NCI-H2171 (cell line): ENCODE measurements at places on chromosomes 2 and 18.

DNA sequence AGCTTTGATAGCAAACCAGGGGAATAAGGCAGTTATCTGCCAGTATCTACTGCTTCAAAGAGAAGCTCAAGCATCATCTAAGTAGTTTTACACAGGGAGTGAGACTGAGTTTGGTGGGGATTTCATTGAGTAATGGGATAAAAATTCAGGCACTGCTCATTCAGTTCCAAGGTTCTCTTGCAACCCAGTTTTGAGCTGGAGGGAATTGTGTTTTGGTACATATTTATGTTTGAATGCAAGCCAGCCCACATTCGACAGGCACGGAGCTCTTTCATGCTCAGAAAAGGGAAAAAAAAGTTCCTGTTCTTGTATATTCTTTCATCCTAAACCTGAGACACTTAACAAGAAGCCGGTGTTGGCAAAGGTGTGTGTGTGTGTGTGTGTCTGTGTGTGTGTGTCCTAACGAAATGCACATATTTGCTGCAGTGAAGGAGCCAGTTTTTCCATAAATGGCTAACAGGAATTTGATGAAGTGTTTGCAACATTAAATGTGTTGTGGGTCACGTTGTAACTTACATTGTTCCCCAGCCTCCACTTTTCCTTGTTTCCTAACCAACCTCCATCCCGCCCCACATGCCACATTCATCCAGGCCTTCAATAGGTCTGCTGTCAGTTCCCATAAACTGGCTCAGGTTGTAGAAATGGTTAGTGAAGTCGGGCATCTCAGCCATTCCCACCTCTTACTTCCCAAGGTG is 311.1 kb downstream of the TXNL1 start:
- DNase-seq = no peak

DNA sequence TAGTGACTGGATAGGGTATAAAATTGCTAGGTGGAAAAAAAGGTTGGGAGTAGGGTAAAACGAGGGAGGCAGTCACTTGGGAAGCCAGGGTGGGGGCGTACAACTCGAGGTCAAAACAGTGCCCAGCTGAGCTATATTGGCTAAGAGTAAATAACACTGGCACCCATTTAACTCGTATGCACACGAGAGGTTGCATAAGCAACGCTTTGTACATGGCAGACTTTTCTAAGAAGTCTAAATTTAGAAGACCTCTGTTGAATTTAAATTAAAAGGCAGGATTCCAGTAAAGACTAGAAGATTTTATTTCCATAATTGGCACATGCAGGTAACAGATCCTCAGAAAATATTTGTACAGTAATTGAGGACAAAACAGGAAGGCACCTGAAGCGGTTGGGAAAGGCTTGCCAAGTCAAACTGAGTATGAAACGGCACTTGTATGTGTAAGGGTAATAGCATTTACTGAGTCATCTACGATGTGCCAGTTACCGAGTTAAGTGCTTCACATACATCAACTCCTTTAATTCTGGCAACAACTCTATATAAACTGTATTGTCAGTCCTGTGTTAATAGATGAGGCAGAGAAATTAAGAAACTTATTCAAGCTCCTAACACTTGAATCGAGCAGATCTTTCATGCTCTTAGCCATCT is 1.4 kb upstream of the MALT1 start:
- no peak for DNase-seq

GRCh38 chr2:156903335-156903734 is 354.2 kb upstream of the GALNT5 start:
- DNase-seq = no peak

- DNase-seq = no peak
Measured at GRCh38 chr2:189276277-189276676, 96.7 kb upstream of the COL5A2 start.

GRCh38 chr2:223762853-223763252 is 74.5 kb downstream of the AP1S3 start:
- no peak for DNase-seq

GRCh38 chr2:119922699-119923098 is 90.2 kb upstream of the EPB41L5 start:
- DNase-seq = no peak

DNA sequence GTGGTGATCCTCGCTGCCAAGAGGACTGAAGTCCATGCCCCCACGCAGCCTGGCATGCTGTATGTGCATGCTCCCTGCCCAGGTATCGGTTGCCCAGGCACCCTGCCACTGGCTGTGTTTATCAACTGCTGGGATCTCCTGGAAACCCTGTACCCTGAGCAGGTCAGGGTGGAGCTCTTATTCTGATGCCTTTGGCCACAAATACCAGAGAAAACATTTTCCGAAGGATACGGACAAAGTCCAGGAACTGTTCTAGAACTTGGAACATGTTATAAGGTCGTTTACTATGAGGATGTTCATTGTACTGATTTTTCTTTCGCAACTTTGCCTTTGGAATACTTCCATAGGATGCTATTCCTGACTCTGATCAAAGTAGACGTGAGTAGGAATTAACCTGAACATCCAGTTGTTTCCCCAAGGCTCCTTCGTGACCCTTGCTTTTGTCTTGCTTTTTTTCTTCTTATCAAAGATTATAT is 55.2 kb downstream of the TMEM17 start:
- no peak for DNase-seq

DNA sequence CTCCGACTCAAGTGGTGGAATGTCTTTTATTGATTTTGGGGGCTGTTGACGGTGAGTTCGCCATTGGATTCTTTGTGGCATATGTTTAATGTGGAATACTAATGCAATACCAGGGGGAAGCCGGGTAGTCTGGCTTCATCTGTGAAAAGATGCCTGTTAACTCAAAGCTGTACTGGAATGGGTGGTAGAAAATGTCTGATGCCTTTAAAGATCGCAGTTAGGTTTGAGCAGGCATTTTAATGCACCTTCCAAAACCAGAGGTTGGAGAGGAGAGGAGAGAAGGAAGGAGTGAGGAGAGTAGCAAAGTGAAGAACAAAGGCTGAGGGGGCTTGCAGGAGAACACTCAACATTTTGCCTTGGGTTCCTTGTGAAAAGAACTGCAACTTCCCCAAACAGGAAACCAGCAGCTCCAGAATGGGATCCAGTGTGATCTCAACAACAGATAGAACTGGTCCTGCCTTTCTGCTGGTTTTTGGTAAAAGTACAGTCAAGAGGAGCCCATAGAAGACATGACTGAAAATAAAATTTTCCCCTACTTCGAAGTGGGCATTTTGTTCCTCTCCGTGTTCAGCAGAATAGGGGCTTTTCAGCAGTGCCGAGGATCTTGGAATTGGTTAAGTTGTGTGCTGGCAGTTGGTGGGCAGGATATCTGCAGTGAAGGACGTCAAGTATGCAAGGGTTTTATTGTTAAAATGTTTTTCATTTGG is 1.5 kb downstream of the ZNF532 start:
- DNase-seq = no peak

GRCh38 chr2:96167407-96168013 is 22.3 kb upstream of the DUSP2 start:
- no peak for DNase-seq

DNA sequence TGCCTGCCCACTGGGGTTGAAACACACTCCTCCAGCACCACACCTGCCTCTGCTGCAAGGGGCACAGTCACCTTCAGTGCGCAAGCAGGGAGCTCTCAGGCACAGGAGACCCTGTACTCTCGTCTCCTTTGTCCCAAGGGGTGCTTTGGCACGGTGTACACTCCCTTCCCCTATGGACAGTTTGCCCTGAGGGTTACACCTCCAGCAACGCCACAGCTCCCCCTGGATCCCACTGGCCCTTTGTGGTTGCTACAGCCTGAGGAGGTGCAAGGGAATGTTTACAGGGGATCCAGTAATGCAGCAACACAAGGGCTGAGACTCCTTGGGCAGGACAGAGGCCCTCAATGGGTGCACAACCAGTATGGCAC is 45.2 kb upstream of the FAM117B start:
- DNase-seq = no peak

DNA sequence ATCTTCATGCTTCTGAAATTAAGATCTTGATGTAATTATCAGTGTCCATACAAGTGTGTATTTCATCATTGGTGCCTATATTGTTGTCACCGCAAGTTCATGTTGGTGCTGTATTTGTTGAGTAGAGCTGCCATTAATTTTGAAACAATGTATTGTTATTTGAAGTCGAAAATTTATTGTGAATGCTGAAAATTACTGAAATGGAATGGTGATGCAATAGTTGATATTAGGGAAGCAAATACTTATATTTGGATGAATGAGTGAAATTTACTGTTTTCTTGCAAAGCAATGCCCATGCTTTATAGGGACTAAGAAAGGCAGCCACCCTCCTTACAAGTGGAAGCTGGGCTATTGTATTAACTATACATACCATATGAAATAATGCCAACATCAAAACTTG is 41.6 kb downstream of the SERPINB8 start:
- DNase-seq = no peak

DNA sequence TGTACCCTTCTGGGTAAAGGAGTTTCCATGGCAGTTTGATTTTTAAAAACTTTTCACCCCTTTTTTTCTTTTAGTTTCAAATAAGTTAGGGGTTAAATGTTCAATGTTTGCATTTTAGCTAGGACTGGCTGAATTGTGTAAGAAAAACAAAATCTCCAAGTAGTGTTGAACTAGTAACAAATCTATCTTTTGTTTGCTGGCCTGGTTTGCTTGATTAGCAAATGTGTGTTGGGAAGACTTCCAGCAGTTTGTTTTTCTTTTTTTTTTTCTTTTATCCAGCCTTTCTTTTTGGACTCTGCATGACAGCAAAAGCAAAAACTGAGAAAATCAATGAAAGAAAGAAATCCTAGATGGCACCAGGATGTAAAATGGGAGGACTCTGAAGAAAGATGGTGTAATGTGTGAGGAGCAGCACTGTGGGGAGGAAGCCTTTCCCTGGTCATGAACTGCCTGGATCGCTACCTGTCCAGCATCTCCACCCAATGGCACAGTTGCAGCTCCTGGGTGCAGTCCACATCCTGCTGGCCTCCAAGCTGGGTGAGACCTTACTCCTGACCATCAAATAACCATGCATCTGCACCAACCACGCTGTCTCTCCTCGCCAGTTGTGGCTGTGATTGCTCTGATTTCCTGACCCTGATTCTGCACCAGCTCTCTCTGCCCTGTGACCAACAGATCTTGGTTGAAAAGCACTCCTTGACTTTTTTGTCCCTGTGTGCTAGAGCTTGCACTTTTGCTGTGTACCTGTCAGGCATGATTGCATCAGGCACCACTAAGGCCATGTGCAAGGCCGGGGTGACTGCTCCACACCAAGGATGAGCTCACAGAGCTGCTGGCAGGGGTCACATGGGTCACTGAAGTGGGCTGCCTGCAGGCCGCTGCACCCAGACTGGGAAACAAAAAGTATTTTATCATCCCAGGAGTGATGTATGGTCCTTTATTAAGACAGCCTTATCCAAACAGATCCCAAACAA is 71.2 kb upstream of the ZNF236 start:
- DNase-seq = no peak

DNA sequence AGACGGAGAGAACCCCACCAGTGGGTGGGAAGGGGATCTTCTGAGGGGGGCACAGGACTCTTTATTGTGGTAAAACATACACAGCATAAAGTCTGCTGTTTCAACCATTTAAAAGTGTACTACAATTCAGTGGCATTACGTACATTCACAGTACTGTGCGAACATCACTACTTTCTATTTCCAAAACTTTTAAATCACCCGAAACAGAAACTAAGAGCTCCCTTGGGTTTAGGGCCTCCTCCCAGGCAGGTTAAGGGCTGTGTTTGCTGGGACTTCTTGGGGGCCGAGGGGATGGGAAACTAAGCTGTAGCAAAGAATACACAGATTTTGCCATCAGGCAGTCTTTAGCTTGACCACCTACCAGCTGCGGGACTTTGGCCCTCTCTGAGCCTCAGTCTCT is 242.0 kb downstream of the HAUS1 start:
- no peak for DNase-seq

DNA sequence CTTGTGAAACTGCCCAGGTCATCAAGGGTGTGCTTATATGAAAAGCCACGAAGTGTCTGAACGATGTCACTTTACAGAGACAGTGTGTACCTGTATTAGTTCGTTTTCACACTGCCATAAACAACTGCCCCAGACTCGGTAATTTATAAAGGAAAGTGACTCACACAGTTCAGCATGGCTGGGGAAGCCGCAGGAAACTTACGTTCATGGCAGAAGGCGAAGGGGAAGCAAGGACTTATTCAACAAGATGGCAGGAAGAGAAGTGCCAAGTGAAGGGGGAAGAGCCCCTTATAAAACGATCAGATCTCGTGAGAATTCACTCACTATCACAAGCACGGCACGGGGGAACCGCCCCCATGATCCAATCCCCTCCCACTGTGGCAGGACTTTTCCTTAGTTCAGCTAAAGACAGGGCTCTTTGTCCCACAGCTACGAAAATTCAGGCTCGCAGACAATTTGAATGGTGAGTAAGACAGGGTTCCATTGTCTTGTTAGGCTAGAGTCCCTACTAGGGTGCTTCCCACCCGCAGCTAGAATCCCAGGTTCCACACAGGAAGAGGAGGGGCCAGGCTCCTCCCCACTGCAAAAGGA is 20.1 kb downstream of the TMEM177 start:
- DNase-seq = no peak
